ENCODE measurements at places on chromosomes 3 and 15.

GRCh38 chr3:124117486-124117885 is 125.6 kb upstream of the ROPN1 start:
- DNase-seq, result no peak

- no peak for DNase-seq
These were observed 74.5 kb downstream of the NSUN3 start for GRCh38 chr3:94137377-94137776.

GRCh38 chr3:153094386-153094785 is 67.6 kb upstream of the RAP2B start:
- DNase-seq, result no peak

- no peak for DNase-seq
These were observed 83.0 kb downstream of the AGBL1 start for GRCh38 chr15:86162641-86163040.

DNA sequence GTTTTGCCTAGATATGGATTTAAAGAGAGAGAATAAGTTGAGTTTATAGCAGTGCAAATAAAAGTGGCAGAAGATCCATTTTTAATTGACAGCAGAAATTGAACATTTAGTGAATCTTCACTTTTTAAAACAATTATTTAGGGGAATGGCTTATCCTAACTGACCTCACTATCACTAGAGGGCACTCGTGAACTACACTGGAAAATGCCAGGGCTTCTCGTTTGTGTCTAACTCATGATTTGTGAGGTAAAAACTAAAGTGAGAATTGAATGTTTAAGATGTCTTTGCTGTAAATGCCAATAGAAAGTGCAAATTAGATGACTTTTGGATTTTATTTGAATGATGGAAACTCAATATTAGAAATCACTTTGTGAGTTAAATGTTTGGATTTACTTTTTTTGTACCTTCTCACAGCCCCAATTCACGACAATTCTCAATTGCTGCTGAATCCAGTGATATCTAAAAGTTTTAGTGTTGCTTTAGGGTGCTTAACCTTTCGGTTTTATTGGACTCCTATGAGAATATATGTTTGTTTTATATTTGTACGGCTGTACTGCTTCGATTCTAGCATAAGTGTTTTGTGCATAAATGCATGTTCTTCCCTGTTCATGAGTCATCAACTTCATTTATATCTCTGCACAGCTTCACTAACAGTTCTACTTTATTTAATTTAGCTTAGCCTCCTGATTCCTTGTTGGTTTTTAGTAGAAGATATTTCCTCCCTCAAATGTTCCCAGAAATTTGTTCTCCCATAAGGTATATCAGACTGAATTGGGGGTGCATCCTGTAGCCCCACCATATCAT is 462.1 kb downstream of the MFSD1 start:
- peak; percentile 18 for DNase-seq

- DNase-seq, result no peak
These were observed 30.0 kb downstream of the CHD2 start for GRCh38 chr15:92930054-92930621.

- DNase-seq, result no peak
These were observed 584.8 kb downstream of the DIPK2A start for GRCh38 chr3:144556392-144556791.

DNA sequence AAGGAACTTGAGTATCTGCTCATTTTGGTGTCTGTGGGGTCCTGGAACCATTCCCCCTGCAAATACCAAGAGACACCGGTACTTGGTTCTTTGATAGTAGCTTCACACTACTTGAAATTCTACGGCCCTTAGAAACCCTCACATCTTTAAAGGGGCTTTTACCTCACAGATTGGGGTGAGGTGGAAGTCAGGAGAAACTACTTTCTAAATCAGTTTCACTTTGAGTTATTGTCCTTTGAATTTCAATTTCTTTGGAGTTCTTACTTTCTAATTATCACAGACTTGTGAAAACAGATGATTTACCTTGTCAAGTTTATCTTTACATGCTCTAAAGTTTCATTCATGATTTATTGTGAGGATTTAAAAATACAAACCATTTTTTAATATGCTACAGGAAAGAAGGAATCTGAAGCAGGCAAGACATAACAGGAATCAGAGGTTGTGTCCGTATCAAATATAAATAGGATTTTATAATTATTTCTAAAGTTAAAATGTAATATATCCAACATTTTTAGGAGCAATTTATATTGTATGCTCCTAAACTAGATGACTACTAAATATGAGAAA is 98.9 kb downstream of the NEDD4 start:
- DNase-seq, result no peak

- DNase-seq, result no peak
These were observed 6.8 kb upstream of the ADAMTS17 start for GRCh38 chr15:100348578-100348977.

DNA sequence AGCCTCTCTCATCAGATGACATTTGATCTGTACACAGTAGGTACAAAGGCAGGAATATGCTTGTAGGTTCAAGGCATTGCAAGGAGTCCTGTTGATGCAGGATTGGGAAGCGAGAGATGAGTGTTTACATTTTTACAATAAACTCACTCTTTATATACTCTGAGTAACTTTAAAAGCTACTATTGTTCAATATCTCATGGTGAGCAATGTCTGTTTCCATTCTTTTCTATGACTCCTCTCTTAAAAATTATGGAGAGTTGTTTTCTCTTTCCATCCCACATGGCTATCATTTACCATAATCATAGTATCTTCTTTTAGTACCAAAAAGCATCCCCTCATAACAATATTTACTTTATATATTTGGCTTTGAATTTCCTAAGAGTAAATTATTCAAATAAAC is 314.0 kb upstream of the CDIN1 start:
- DNase-seq, result no peak

DNA sequence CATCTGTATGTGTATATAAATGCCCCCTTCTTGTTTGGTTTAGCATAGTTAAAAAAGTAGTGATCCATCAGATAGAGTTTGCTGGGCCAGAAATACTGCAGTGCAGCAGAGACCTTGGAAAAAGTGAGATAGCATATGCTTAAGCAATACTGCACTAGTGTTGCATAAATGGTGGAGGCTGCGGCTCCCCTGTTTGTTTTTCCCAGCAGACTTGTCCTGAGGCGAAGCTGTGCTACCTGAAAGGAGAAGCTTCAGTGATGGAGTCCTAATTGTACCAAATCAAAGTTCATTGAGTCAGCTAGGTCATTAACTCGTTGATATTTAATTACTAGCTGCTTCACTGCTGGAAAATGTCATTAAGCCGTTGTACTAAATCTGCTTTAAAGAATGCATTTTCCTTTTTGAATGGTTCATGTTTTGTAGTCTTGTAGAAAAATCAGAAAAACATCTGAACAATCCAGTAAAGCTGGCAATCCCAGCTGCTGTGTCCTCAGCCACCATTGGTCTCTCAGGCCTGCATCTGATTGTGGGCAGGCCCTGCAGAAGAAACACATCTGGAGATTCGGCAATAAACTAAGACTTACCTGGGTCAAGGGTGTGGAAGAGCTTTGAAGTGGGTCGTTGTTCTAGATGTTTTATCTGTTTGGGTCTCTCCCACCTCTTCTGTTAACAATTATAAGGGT is 169.6 kb downstream of the B3GALNT1 start:
- no peak for DNase-seq

- no peak for DNase-seq
These were observed 41.8 kb downstream of the SMAD3 start for GRCh38 chr15:67107014-67107812.

DNA sequence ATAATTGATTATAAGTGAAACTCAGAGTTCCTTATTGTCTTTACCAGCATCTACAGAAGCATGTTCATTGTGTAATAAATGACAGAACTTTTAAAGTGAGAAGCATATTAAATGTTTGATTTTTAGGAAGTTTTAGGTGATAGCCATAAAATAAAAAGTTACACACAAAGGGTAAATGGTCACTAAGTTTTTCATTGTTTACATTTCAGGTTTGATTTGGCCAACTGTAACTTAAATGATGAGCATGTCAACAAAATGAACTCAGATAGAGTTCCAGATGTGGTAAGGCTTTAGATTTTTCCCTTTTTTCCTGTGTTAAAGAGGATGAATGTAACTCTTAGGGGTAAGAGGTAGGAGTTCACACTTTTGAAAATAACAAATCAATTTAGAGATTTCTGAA is 25.9 kb downstream of the NMD3 start:
- DNase-seq, result no peak

DNA sequence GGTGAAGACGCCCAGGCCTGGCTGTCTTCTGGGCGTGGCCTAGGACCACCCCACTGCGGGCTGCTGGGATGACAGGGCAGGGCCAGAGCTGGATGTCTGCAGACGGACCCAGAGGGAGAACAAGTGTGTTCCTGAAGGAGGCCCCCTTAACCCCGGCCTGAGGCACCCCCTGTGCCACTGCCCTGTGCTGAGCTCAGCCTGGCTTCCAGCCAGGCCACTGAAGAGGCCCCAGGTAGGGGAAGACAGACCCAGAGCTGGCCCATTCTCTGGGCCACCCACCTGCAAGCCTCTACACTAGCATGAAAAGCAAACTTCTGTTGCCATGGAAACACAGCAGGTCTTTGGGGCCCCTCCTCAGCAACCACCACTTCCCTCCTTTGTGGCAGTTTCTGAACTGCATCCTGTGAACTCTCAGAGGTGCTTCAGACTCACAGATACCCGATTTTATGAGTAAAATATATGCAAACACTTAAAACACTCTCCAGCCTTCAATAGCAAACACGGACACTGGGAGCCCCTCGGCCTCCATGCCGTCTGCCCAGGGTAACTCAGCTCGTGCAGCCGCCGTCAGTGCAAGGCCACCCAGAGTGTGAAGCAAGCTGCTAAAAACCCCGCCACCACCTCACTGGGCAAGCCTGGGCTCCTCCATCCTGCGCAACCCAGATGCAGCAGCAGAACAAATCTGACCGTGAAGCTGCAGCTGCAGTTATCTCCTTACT is 42.5 kb downstream of the CMTM6 start:
- DNase-seq, result peak; percentile 73

DNA sequence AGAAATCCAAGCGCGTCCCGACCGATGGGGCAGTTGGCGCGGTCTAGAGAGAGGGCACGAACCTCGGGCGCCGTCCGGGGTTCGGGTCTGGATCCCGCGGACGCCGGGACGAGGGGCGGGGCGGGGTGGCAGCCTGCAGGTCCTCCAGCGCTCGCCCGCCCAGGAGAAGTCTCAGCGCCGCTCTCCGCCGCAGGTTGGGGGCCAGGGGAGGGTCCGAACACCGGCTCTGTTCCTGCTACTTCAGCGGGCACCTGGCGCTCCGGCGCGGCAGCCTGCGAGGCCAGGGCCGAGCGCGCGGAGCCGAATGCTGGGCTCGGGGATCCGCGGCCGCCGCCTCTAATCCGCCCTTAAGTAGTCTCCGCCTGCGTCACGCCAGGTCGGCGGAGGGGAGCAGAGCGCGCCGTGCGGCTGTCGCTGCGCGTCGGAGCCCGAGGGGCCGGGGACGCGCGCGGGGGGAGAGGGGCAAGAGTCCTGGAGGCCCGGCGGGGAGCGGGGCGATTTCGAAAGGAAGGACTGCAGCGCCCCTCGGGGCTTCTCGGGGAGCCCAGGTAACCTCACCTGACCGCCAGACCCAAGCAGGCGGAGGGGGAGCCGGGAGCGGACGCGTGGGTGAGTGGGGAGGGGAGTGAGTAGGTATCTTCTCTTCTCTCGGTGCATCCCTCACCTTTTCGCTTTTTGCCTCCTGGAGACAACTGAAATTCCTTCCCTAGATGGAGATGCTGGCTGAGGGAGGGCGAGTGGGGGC is at the start of gene GJD2:
Gene GJD2, minus strand, starts transcription at position 325 of the 745 bp plus-strand sequence. CDS start 510 bp downstream, outside the sequence.
- peak; percentile 18 for DNase-seq

- DNase-seq, result no peak
These were observed at the start of gene LRRFIP2 for GRCh38 chr3:37174532-37175126. TSS of gene LRRFIP2 (minus strand) at chr3:37174582. CDS start at chr3:37148983, 25,599 bp downstream.

- DNase-seq, result no peak
These were observed 257.0 kb upstream of the GOLGA6L4 start for GRCh38 chr15:83978588-83978987.

DNA sequence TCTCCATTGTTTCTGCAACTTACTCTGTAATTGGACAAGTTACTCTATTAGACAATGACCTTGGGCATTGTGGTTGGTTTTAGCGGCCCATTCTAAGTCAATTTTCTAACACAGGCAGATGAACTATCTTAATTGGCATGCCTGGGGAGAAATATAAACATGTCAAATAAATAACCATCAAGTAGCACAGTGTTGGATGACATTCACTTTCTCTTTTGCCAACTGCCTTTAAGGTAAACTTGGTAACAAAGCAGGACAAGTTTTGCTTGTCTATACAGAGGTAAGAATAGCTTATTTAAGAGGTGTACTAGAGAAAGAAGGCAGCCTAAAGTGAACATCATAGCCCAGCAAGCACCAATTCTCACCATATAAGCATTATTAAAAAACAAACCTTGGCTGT is 599.6 kb downstream of the GBE1 start:
- no peak for DNase-seq

- no peak for DNase-seq
These were observed 281.8 kb upstream of the CRBN start for GRCh38 chr3:3461317-3461716.

DNA sequence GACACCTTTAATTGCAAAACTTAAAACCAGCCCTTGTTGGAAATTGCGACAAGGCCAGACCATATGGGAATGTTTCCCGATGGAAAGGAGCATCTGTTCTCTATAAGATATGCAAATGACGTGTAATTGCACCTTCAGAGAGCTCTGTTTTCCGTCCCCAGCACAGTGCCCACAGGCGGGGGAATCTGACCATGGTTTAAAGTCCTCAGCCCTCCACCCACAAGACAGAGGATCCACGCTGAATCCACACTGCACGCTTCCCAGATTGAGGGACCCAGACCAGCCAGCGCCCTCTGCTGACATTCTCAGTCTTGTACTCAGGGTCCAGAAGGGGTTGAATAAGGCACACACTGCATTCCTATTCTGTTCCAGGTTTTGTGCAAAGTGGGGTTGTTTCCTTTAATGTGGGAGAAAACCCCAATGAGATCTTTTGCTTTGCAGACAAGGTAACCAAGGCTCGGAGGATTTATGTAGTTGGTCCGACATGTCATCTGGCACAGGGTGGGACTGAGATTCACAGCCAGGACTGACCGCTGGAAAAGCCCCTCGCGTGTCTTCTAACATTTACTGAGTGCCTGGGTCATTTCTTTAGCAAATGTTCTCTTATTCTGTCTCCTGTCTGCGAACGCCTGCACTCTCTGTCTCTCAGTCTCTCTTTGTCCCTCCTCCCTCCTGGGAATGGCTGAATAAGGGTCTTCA is 36.8 kb upstream of the KLHL25 start:
- peak; percentile 51 for DNase-seq

DNA sequence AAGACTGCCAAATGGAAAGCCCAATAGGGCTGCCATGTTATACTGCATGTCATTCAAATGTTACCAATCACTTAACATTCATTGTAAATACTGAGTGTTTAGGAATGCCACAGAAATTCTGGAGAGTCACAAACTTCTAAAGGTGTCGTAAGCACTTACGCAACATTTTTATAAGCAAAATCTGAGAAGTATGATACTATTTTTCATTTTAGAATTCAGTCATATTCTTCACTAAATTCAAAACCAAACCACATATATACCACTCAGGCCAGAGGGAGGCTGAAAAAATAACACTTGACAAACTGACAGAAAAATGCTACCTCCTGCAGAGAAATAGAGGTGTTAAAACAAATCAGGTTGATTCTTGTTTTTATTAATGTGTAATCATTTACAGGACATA is 89.8 kb downstream of the THBS1 start:
- DNase-seq, result no peak

- DNase-seq, result no peak
These were observed 16.9 kb upstream of the AGBL1 start for GRCh38 chr15:86062646-86063243.

- no peak for DNase-seq
These were observed 14.1 kb downstream of the SIDT1 start for GRCh38 chr3:113546414-113546893.
